GM20000 (cell line): ENCODE measurements at places on chromosomes 5 and 9.

DNA sequence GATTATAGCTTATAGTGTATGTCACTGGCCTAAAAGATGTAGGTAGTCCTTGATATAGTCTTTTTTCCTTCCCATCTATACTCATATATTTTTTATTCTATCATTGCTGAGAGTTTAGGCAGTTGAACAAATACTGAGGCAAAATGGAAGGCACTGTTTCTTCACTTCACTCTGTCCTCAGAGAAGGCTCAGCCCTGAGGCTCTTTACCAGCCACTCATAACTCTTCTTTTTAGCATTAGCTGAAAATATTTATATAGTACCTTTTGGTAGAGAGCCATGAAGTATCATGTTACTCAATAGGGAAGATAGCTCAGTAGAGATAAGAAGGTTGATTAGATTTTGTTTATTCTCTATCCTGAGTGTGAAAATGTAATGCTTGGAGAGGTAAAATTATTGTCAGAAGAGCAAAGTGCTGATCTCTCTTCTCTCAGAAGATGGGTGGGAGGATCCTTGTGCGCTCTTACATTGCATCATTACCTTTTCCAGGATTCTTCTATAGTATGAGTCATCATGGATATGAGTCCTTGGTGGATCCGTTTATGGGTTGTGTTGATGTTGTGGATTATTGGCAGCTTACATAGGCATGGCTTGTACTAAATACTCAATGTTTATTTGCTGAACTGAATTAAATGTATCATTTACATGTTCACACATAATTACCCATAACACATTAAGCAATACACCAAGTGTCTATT is 88.1 kb downstream of the ANXA1 start:
- DNase-seq, result no peak

DNA sequence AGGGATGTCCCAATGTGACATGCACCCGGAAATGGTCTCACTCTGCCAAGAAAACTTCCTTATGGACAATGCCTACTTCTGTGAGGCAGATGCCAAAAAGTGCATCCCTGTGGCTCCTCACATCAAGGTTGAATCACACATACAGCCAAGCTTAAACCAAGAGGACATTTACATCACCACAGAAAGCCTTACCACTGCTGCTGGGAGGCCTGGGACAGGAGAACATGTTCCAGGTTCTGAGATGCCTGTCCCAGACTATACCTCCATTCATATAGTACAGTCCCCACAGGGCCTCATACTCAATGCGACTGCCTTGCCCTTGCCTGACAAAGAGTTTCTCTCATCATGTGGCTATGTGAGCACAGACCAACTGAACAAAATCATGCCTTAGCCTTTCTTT is 37.6 kb upstream of the CCDC152 start:
- no peak for DNase-seq

DNA sequence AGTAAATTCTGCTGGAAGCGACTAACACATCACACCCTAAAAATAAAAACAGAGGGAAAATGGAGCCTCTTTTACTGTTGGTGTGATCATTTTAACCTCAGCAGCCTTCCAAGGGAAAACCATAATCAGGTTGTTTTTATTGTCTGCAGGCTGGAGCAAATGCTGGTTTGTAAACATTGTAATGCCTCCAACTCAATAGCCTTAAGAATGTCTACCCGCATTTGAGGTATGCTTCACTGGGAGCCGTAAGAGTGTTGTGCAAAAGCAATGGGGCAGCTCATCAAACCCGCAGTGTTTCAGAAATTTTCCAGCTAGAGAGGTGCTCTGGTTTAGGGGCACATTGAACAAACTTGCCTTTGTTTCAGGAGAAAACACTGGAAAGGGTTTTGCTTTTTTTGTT is 17.0 kb downstream of the NIM1K start:
- no peak for DNase-seq

DNA sequence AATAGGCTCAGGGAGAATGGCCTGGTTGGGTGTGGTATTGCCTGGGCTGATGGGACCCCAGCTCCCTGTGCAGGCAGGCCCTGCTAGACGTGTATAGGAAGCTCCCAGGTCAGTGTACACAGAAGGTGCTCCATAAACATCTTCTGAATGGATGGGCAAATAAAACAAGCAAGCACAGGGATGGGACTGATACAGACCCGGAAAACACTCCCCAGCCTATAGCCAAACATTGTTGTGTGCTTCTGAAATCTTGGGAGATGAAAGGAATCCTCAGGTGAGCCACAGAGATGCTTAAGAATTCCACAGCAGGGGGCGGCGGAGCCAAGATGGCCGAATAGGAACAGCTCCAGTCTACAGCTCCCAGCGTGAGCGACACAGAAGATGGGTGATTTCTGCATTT is 151.8 kb downstream of the ENTREP1 start:
- DNase-seq, result no peak

- peak; percentile 24 for DNase-seq
Observed at GRCh38 chr5:126462239-126463014, 39.2 kb downstream of the GRAMD2B start.

DNA sequence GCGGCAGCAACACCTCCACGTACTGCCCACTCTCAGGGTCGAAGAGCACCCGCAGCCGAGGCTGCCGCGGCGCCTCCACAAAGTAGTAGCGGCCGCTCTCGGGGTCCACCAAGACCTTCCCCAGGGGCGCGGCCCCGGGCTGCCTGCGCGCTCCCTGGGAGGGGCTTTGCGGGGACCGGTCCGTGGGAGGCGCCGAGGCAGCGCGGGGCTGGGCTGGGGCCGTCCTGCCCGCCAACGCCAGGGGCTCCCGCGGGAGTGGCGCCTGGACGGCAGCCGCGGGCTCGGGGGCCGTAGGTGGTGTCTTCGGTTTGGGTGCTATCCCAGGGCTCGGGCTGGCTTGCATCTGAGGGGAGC is 2.6 kb upstream of the MZB1 start:
- DNase-seq, result no peak

GRCh38 chr9:99693888-99694287 is 127.8 kb upstream of the NR4A3 start:
- DNase-seq, result no peak

GRCh38 chr9:5773324-5773999 is 59.5 kb downstream of the ERMP1 start:
- DNase-seq, result no peak

DNA sequence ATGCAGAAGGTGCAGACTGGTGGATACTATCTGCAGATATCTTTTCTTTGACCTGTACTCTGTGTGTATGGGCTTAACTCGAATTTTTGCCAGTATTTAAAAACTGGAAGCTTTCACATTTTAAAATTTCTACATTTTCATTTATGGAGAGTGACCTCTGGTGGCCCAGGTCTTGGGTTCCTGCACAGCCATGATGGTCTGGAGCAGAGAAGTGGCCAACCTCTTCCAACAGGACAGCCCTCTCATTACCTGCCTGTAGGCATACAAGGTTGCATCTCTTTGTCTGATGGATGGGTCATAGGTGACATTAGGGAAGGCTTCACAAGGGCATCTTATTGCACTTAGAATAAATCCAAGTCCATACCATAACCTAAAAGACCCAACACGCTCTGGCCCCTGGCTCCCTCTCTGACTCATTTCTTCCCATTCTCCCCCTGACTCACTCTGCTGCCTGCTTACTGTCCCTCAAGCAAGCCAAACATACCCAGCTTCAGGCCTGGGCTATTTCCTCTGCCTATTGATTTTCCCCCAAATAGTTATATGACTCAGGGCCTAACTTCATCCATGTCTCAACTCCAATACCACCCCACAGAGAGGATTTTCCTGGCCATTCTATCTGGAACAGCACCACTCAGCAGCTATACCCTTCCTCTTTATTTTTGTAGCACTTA is 113.3 kb upstream of the SLC1A3 start:
- no peak for DNase-seq

DNA sequence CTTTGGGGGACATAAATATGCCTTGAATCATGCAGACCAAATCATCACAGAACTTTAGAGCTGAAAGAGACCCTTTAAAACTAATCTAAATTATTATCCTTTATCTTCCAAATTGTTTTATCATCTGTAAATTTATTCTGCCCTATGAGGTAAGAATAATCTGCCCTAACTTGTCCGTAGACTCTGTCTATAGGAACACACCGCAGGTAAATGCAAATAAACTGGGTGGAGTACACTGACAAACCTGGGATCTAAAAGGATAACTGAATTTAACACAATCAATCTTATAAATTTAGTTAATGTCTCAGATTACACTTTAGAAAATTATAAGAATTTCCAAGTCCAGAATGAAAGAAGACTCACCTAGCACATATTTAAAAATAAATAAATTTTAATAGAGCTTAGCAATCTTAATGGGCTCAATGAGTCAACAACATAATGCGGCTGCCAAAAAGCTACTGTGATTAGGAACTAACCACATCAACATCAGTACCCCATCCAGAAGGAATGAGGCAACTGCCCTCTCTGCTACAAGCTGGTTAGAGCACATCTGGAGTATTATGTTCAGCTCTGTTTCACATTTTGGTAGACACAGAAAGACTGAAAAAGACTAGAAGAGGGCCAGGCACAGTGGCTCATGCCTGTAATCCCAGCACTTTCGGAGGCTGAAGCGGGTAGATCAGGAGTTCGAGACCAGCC is 5.6 kb downstream of the MEGF9 start:
- DNase-seq, result no peak

DNA sequence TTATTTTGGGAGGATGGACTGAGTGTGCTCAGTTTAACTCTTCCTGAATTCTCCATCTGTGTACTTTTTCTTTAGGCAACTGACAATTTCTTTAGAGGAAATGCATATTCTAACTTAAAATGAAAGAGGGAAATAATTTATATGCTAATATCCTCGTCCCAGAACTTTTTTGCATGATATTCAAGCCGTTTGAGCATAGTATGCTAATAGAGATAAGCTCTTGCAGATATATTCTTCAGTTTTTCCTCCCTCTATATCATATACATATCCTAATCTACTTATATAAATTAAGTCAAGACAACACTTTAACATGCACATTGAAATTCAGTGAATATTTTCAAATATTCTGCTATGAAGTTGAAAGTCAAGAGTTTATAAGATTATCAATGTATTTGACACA is 84.7 kb downstream of the YTHDC2 start:
- no peak for DNase-seq

- no peak for DNase-seq
Observed at GRCh38 chr9:116978155-116978554, 291.1 kb downstream of the TRIM32 start.

DNA sequence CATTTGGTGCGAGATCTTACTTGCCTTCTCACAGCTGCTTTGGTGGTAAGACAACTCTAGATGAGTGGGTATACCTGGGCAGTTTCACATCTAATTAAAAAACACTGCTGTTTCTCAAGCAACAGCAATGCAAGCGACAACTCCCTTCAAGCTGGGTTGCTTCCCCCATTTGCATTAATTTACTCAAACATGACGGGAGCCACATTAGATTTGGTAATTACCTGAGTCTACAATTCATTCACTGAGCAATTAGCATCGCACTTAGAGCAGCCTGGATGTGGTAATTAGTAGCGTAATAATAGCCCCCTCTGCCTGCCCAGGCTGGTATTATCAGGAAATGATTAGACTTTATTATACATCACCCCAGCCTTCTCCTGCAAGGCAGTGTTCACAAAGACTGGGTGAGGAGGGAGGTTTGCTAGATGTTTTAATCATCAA is 73.4 kb downstream of the FBXO38 start:
- DNase-seq, result no peak

DNA sequence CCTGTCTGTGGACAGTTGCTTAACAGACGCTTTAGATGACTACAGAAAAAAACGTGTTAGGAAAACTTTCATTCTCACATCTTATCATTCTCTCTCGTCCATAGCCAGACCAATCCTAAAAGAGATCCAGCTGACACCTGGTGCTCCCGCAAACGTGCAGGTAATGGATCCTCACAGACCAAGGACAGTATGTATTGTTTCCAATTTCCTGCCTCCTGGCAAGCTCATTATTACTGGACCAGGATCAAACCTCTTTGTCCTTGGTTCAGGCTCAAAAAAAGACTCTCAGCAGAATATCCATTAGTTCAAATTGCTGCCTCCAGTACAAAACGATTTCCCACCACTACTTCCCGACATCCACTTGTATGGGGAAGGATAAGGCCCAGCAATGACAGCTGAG is 62.4 kb downstream of the SERINC5 start:
- DNase-seq, result no peak

DNA sequence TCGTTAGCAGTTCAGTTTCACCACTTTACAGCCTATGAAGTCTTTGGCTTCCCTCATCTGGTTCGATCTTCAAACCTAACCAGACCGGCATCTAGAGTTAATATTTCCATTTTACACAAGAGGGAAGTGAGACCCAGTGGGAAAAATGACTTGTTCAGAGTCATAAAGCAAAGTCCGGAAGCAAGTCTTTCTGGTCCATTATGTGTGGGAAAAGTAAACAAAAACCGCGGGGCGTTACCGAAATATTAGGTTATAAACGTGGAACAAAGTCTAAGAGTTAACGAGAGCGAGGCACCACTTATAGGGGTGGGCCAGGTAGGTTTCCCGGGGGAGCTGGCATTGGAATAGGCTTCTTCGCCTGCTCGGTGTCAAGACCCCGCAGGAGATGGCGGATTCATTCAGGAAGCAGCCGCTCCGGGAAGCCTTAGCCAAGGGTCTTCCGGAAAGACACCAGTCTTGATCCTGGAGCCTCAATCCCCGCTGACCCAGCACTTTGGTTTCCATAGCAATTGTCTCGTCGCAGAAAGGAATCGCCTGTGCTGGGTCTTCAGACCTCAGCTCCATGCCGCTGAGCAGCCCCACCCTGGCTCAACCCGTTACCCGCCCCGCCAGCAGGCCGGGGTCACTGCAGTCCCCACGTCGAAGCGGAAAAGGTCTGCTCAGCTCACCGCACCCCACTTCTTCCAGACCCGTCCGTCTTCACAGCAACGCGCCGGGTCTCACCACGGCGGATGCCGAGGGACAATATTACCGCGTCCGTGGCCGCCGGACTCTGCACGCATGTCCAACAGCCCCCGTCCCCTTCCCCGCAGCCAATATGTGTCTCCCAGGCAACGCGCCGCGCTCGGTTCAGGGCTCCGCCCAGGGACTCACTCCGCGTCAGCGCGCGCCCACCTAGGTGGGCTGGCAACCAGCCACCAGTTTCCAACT is at the start of gene C5orf52:
TSS of gene C5orf52 (plus strand) at position 872 of the 930 bp plus-strand sequence. CDS start 82 bp downstream, outside the sequence.
- DNase-seq, result peak; percentile 52

DNA sequence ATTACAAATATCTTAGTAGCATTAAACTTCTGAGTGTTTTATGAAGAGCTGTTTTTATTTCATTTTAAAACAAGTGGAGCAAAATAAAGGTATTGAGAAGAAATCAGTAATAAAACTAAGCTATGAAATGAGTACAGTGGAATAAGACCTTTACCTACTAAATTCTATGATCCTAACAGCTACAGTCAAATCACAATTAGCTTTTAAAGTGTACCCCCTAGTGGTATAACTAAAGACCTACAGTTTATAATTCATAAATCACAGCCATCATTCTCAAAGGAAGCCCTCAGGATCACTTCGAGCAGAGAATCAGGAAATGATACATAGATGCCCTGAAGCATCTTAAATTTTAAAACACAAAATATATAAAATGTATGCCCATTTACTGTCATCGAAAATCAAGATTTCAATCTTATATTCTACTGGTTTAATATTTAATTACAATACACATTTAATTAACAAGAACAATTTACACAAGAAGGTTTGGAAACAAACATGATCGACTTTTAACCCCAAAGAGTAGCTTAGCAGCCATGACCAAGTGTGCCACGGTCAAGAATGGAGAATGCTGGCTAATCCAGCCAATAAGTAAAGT is 12.3 kb downstream of the CCNH start:
- peak; percentile 38 for DNase-seq
